Activated CD8-positive, alpha-beta memory T cell treated with anti-CD3 and anti-CD28 coated beads for 48 hours (primary cell): ENCODE measurements at places on chromosomes 3 and 15.

GRCh38 chr15:78979456-78980320 lies 34.8 kb upstream of the CTSH start:
- no peak for DNase-seq

- DNase-seq = no peak
Observed at GRCh38 chr3:76040946-76041345, 255.6 kb upstream of the ZNF717 start.

- no peak for DNase-seq
Observed at GRCh38 chr15:46681901-46682300, 1035.4 kb upstream of the SEMA6D start.

DNA sequence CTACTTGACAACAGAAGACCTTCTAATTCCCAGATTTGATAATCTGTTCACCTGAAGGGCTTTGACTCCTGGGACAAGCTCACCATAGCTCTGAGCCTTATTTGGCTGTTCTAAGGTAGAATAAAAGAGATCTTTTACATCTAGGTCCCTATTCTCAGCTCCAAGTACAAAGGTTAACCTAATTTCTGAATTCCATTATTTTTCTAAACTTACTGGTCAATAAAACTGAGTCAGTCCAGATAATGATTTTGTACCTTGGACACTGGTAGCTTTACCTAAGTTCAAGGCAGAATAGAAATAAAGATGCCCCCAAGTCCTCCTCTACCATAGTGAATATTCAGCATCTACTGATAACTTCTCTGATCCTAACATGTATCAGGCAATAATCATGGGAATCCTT lies 81.8 kb upstream of the MEX3B start:
- no peak for DNase-seq

DNA sequence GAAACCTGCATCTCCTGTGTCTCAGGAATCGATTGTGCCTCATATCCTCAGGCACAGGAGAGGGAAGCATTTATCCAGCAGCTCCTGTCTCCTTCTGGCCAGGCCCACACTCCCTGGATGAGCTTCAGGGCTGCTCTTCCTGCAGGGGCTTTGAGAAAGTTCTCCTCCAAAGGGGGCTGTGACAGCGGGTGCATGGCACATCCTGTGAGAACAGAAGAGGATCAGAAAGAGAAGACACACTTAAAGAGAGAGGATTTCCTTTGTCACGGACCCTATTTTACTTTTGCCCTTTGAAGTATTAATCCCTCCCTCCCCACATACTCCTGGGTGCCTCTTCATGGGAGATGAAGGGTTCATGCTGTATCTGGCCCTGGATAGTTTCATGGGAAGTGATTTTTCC lies 46.0 kb downstream of the MFSD1 start:
- DNase-seq = no peak

DNA sequence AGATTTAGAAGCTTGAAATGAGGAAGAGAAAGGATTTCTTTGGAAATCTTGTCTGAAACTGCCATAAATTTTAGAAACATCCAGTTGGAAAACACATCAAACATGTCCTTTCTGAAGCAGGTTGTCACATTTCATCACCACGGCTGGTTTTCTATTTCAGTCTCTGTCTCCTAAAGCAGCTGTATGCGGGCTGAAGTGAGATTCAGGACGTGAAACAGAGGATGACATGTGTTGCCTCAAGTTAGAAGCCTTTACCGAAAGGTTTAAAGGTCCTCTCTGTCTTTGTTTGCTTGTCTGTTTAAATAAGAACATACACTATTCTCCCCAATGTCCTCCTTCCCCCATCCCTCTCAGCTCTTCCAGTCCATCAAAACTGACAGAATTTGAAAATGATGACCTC lies 141.9 kb downstream of the SQOR start:
- DNase-seq = no peak

GRCh38 chr15:92187975-92188374 lies 205.7 kb upstream of the ST8SIA2 start:
- no peak for DNase-seq

DNA sequence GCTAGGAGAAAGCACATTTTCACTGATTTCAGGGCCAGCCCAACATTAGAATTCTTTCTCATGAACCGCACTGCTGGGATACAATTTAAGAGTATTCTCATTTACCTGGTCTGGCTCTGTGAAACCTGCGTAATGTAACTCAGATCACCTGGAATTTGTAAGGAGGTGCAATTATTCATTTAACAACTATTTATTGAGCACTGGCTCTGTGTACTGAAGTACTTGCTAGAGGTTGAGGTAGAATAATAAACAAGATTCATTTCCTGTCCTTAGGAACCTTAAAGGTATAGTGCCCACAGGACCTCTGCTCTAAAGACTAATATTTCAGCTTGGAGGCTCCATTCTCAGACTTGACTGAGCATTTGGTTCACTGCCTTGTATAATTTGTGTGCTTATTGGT lies 242.2 kb upstream of the ZPLD1 start:
- DNase-seq = no peak

GRCh38 chr3:56133423-56133822 lies 334.8 kb downstream of the ERC2 start:
- no peak for DNase-seq
